Fibroblast of skin of scalp (primary cell): ENCODE measurements at places on chromosomes 1 and 21.
A peak's percentile ranks its signal among the peaks of the same experiment; 100 is the strongest.

GRCh38 chr1:22747021-22747734, 36.5 kb downstream of the EPHB2 start:
- DNase-seq: peak; percentile 83

- DNase-seq: no peak
Measured at GRCh38 chr1:234985516-234986294, 142.9 kb downstream of the TOMM20 start.

GRCh38 chr1:82001345-82001744, 200.6 kb downstream of the ADGRL2 start:
- no peak for DNase-seq

- no peak for DNase-seq
Measured at GRCh38 chr1:244344001-244344400, 107.7 kb downstream of the ADSS2 start.

DNA sequence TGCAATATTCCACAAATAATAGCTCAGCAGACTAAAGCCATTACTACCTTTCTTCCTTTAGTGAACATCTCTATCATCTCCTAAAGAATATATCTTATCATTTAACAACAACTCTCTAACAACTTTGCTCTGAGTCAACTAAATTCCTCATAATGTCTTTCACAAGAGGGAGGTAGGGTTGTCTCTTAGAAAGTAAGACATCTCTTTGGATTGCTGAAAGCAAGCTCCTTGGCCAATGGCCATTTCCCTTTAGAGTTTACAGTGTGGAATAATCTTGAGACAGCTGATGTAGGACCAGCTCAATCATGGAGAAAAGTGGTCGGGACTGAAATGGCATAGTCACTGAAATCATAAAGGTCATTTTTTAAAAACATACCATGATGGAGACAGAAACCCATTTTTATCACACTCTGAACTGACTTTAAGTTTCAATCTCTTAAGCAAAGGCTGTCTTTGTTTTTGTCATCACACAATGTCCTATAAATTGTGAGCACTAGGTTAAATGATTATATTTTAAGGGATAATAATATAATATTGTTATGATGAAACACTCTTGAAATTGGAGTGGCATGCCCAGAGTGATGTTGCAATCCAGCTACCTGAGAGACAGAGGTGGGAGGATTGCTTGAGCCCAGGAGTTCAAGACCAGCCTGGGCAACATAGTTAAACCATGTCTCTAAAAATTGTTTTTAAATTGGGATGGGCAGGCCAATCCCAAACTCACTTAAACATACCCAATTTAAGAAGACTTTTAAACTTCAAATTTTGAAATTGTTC, 91.1 kb downstream of the SLC44A5 start:
- peak; percentile 0 for DNase-seq

DNA sequence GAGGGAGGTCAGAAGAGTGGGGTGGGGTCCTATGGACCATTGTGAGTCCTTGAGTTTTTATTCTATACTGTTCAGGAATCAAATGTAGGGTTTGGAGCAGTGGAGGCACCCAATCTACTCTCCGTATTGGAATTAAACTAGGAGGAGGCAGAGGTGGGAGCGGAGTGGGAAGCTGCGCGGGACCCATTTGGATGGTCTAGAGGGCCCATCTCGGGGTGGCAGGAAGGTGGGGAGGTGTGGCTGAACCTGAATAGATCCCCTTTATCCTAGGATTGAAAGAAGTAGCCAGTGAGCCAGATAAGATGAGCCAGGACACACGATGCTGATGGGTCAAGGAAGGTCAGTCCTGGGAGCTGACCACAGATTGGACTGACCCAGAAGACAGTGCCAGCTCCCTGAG, 325.8 kb downstream of the AJAP1 start:
- DNase-seq: no peak

GRCh38 chr1:30330644-30331043, 392.7 kb downstream of the MATN1 start:
- DNase-seq: no peak

DNA sequence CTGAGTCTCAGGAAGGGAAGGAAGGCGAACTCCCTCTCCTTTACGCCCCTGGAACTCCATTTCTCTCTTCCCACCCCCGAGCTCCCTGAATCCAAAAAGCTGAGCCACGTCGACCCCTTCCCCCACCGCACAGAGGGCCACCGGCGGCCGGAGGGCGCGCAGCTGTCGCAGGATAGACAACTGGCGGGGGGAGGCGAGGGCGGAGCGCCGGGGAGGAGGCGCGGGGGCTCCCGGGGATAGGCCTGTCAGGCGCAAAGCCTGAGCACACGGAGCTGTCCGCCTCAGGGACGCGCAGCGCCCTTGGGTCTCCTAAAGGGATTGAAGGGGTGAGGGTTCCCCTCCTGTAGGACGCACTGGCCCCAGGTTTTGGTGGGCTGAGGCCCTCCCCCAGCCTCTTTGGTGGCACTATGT, 752 bp upstream of the ACTA1 start:
- DNase-seq: no peak

GRCh38 chr1:159881622-159882526, 18.1 kb downstream of the CFAP45 start:
- DNase-seq: peak; percentile 94

GRCh38 chr21:33212159-33212851, 17.4 kb upstream of the IFNAR2 start:
- peak; percentile 51 for DNase-seq

DNA sequence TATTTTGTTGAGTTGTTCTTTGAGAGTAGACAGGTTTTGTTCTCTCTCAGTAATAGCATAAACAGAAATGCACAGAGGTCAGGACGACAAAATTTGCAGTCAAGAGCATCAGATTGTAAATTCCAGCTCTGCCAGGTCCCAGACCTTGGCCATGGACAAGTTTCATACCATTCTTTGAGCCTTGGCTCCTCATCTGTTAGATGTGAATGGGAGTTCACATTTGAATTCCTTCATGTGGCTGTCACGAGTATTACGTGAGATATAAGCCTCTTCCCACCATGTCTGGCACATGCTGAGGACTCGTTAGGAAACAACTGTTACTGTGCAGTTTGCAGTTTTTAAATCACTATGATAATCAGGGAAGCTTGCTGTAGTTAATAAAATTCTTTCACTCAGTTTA, 93.2 kb upstream of the KCTD3 start:
- DNase-seq: peak; percentile 40

DNA sequence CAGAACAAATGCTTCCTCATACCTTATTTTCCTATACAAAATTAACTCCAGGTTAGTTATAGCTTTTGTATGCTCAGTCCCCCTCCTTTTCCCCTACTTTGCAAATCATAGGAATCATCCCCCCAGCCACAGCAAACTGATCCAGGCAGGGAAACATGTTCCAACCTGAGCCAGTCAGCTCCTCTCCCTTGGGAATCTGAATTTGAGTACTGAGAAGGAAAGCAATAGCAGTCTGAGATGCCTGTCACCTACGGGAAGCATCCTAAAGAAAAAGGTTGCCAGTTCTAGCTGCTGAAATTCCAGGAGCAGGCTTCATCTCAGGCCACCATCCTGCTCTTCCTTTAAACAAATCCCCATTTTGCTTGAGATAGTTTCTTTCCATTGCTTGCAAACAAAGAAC, 6.9 kb downstream of the ADSS2 start:
- peak; percentile 24 for DNase-seq

DNA sequence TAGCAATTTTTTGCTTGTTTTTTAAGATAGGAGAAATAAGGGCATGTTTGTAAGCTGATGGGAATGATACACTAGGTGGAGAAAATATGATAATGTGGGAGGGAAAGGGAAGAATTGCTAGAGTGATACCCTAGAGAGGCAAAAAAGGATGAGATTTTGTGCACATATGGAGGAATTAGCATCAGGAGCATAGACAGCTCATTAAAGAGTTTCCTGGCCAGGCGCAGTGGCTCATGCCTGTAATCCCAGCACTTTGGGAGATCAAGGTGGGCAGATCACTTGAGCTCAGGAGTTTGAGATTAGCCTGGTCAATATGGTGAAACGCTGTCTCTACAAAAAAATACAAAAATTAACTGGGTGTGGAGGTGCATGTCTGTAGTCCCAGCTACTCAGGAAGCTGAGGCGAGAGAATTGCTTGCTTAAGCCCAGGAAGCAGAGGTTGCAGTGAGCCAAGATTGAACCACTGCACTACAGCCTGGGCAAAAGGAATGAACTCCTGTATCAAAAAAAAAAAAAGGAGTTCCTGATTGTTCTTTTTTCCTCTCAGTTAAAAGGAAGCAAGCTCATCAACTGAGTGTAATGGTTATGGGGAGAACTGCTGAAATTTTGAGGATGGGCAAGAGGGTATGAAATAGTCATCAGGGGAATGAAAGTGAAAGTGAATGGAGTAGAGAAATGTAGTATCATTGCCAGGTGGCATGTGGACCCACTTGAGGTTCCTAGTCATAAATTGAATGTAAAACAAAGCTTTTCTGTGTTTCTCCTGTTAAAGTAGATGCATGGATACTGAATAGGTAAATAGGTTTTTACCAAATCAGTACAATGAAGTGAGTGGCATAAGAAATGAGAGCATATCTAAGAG, 35.5 kb downstream of the SH3GLB1 start:
- no peak for DNase-seq

DNA sequence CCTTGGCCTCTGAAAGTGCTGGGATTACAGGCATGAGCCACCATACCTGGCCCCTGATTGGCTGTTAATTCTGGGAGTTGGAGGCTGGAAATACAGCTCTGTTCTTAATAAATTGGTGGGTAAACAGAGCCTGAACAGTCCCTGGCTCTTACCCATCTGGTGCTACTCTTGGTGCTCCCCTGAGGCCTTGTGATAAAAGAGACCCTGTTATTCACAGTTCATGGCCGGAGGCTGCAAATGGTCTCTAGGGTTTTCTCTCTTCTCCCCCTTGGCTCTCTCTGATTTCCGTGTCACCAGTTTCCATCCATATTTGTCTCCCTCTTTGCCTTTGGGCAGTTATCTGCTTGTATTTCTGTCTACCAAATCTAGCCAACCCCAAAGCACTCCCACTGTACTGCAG, 17.2 kb downstream of the NFASC start:
- no peak for DNase-seq

DNA sequence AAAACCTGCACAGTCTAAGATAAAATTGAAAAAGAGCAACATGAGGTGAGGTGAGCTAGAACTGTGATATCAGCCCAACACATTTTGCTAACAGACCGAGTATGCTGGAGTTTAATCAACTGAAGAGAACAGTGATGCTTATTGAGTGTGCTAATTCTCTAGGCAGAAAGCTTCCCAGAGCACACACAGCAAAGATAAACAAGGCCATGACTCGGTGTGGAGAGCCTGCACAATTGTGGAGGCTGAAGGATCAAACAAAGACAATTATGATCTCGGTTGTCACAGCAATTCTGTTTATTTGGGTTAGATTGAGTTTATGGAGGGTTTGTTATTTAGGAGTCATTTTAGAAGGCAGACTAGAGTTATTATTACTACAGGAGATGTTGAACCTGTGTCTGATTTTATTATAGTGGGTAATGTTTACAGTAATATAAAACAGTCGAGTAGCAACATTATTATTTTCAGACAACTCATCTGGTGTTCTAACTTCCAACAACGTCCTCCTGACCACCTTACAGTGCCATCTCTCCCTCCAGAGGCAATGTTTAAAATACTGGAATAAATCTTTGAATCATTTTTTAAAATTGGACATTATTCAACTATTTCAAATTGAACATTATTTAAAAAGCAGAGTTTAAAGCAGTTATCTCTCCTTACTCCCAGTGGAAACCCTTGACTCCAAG, 40.2 kb downstream of the DPT start:
- DNase-seq: no peak

DNA sequence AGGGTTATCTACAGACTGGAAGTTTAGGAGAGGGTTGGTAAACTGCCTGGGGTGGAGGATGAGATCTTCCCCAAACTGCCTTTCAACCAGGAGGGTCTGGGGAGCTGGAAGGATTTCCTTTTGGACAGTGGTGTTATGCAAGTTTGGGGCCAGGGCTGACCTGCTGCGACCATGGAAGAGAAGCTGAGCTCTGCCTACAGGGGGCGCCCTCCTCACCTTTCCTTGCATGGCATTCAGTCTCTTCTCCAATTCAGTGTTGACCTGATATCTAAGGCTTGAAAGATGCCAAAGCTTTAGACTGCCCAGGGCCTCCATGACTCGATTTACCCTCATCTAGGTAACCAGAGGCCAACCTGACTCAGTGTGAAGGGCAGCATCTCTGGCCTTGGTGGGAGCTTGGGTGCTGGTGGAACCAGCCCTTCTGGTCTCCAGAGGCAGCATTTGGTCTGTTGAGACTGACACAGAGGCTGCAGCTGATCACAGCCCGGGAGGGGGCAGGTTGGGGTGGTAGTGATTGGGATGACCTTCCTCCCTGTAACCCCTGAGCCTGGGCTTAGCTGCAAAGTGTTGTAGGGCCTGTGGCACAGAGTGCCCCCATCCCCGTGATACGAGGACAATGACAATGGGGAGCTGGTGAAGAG, 170.0 kb downstream of the GRIK3 start:
- DNase-seq: no peak

DNA sequence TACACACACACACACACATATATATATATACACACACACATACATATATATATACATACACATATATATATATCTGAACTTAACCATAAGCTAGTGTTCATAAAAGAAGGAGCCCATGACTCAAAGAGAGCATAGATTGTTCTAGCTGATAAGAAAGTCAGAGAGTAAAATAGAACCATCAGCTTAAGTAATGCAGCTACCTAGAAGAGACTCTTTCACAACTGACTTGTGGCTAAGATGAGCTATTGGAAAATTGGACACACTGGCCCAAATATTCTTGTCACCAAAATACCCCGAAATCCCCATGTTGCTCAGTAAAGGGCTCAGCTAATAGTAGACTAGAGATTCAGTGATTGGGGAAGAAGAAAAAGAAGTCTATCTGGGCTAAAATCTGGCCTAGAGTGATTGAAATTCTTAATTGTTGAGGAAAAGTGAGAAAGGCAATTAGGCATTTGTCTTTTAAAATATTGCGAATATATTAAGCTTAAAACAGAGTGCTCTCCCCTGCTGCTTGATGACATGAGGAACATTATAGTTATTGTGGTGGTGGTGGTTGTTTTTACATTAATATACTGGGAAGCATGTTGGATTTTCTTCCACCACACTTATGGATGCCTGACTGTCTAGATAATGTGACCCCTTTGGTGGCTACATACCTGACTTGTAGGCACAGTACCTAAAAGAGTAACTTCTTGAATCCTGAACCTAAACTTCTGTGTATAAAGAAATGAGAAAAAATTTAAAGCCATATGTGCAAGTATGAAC, 6.3 kb downstream of the SLAMF1 start:
- no peak for DNase-seq

DNA sequence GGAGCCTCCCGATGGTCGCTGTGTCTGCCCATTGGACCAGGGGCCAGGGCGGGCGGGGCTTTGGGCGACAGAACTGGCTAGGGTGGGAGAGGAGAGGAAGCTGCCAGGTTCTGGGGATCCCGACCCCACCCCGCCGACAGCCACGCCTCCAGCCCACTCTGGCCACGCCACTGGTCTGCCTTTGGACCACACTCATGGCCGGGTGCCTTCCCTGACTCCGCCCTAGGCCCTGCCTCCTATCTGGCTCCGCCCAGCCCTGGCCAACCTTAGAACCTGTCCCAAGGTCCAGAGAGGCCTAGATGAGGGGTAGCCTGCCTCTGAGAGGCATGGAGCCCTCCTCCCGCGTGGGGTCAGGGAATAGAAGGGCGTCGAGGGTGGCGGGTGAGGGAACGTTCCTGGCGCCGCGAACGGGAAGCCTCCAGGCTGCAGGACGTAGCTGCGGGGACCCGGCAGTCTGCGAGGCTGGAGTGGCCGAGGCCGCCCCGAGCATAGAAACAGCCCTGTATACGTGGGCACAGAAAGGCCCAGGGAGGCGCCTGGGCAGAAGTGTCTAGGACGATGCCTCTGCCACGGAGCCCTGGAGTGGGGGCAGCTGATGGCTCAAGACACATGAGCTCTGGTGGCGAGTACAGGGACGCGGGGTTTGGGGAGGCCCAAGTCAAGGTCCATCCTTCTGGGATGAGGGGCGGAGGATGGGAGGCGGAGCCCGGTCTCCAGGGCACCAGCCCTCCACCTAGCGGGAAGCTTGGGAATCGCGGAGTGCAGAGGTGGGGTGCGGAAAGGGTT, 11.5 kb upstream of the COL16A1 start:
- peak; percentile 95 for DNase-seq
